H7 (cell line): ENCODE measurements at places on chromosomes 12 and 14.

GRCh38 chr12:67677166-67677565 lies 28.6 kb downstream of the DYRK2 start:
- DNase-seq, result no peak

- DNase-seq, result no peak
These were observed 68.3 kb upstream of the SCN8A start for GRCh38 chr12:51522696-51523095.

GRCh38 chr12:89244536-89244935 lies 107.8 kb downstream of the DUSP6 start:
- no peak for DNase-seq

GRCh38 chr12:65081496-65081895 lies 39.6 kb downstream of the WIF1 start:
- DNase-seq, result no peak

GRCh38 chr12:121279071-121279375 lies 17.5 kb downstream of the CAMKK2 start:
- DNase-seq, result peak; percentile 46

GRCh38 chr12:70040141-70040540 lies 203.1 kb upstream of the CNOT2 start:
- no peak for DNase-seq

DNA sequence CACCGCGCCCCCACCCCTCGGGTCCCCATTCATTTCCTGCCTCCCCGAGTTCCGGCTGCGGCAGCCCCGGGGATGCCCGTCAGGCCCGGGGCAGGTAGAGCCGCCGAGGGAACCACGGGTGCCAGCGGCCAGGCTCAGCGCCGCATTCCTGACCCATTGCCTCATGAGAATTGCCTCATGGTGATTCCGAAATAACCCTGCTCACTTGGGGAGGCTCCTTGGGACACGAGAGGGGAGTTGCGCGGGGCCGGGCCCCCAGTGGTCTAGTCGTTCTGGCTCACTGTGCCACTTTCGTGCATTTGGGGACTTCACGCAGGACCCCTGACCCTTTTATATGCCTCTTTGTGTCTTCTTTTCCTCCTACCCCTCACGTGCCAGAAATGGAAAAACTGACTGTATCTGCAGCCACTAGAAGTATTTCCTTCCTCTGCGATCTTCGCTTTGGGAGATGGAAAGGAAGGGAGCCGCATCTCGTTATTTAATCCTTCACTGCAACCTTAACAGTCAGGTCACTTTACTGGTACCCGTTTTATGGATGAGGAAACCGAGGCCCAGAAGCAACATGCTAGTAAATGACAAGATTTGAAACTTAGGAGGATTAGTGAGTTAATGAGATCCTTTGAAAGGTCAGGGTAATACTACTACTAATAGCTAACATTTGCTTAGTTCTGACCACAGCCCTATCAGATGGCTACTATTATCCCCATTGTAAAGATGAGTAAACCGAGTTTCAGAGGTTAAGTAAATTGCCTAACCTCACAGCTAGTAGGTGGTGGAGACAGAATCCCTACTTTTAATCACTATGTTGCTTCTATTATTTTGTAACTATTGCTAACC lies 768 bp downstream of the PTPN11 start:
- DNase-seq, result no peak
